ENCODE measurements at places on chromosomes 6 and 20.

- no peak for DNase-seq
Observed at GRCh38 chr6:169935348-169935718, 183.9 kb downstream of the ERMARD start.

GRCh38 chr6:118939683-118940082, 4.7 kb upstream of the MCM9 start:
- DNase-seq: no peak

DNA sequence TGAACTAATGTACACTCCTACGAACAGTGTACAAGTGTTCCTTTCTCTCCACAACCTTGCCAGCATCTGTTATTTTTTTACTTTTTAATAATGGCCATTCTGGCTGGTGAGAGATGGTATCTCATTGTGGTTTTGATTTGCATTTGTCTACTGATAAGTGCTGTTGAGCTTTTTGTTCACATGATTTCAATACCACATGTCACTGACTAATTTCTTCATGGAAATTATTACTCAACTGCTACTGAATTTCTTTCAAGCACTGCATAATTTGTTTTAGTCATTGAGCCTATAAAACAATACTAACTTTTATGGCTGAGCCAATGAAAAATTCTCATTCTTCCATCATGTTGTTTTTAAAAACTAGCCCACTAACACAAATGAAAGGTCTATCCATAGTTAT, 115.4 kb downstream of the FRK start:
- no peak for DNase-seq

- no peak for DNase-seq
Observed at GRCh38 chr6:128713461-128713860, 169.5 kb upstream of the LAMA2 start.

DNA sequence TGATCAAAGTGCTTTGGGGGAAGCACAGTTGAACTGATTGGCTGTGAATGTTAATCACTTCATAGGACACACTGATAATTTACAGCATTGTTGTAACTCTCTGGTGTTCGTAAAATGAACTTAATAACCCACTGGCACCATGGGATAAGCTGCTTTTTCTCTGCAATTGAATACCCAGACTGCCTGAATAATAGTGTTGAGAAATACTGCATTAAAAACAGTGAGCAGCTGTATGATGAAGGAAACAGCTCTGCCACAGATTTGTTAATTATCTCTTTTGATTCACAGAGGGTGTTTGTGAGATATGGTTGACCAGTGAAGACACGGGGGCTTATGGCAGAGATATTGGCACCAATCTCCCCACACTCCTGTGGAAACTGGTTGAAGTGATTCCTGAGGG, 420.9 kb downstream of the CDKAL1 start:
- DNase-seq: no peak

- DNase-seq: no peak
Observed at GRCh38 chr20:3828798-3829197, 8.5 kb downstream of the AP5S1 start.

- DNase-seq: no peak
Observed at GRCh38 chr20:34585019-34585418, 26.5 kb downstream of the MAP1LC3A start.

DNA sequence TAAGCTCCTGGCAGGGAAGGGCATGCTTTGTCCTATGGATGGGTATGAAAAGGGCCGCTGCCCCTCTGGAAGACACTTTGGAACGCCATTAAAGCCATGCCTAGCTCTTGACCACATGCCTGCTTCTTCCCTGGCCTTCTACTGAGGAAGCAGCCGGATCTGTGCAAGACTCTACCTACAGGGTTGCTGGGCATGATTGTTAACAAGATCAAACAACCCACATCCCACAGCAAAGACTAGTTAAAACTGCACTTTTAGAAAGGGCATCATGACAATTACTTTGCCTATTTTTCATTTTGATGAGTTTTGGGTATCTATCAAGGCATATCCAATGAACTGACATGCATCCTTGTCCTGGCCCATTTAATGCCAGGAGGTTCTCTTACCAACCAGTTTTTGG, 25.5 kb downstream of the NSFL1C start:
- DNase-seq: no peak

GRCh38 chr6:135861189-135861588, 9.7 kb downstream of the PDE7B start:
- DNase-seq: no peak

GRCh38 chr6:33429750-33430052, 9.8 kb downstream of the SYNGAP1 start:
- DNase-seq: no peak

GRCh38 chr6:30163090-30163917, at the start of gene TRIM15:
Gene TRIM15, plus strand, starts transcription at chr6:30163546. Its CDS starts 139 bp downstream, at chr6:30163685.
- DNase-seq: no peak

GRCh38 chr6:10453596-10453995, 38.7 kb upstream of the TFAP2A start:
- DNase-seq: no peak

GRCh38 chr6:6766230-6766905, 177.8 kb downstream of the LY86 start:
- no peak for DNase-seq

- peak; percentile 56 for DNase-seq
Observed at GRCh38 chr6:44563397-44563796, 175.9 kb downstream of the CDC5L start.

GRCh38 chr20:50085481-50086365, 27.2 kb downstream of the UBE2V1 start:
- peak; percentile 62 for DNase-seq

GRCh38 chr6:132669690-132670291, 10.8 kb upstream of the TAAR1 start:
- DNase-seq: no peak

DNA sequence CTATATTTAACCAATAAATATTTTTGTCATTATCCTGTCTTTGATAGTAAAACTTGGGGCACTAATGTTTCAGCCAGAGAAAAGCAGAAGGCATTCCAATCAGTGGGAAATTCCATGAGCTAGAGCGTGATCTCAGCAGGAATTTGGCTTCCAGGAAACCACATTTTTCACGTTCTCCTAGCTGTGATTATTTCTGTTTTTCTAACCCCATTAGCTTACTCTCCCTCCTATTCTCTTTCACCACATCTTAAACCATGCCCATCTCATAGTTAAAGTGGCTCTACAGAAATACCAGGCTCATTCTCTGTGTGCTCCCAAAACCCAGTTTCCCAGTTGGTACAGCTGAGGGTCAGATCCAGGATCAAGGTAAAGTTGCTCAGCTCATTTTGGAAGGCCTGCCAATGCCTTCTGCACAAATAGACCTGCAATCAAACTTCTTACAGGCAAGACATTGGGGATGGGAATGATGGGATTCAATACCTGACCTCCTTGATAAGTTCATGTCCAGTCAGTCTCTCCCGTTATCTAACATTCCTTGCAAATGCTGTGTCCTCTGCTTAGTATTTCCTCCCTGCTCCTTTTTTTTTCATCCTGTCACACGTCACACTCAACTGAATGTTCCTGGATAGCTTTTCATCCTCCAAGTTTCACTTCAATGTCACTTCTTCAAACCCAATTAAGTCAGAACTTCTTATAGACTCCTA, 33.1 kb upstream of the TMEM30A start:
- no peak for DNase-seq

DNA sequence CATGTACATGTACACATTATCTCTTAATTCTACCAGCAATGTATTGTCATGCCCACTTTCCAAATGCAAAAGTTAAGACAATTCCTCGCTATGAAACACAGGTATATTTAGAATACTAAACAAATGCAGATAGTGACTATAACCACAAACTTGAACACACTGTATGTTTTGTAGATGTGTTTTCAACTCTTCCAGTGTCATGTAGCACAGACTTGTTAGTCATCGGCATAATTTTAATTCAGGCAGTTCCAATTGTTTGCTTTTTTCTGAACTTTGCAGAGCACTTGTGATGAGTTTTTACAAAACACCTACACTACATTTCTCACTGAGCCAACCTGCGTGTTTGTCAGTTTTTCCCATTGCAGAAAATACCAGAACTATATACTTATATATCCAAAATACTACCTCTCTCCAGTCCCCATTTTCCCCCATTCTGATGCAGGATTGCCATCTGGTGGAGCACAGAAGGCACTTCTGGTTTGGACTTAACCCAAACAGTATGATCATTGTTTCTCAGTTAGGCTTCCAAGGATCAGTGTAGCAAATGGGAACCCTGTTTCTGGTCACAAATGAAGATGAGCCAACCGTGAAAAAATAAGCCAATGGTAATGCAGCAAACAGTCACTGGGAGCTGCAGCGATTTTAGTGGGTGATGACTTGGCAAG, 143.4 kb downstream of the ADGRB3 start:
- DNase-seq: no peak

GRCh38 chr20:3744806-3745685, 12.6 kb downstream of the HSPA12B start:
- DNase-seq: no peak

GRCh38 chr20:17519606-17520285, 11.4 kb downstream of the BFSP1 start:
- no peak for DNase-seq

Data from suprapubic skin (tissue), 4 donors.